Endothelial cell (in vitro differentiated cells): ENCODE measurements at places on chromosomes 1 and 21. TPM values are rescaled to one million over a fixed set of nuclear protein-coding genes. Genes with fewer than 3 reads are reported as not detected.
A peak's percentile ranks its signal among the peaks of the same experiment; 100 is the strongest.

- no peak for DNase-seq
Observed at GRCh38 chr1:185315445-185316071, 1.5 kb downstream of the IVNS1ABP start.

DNA sequence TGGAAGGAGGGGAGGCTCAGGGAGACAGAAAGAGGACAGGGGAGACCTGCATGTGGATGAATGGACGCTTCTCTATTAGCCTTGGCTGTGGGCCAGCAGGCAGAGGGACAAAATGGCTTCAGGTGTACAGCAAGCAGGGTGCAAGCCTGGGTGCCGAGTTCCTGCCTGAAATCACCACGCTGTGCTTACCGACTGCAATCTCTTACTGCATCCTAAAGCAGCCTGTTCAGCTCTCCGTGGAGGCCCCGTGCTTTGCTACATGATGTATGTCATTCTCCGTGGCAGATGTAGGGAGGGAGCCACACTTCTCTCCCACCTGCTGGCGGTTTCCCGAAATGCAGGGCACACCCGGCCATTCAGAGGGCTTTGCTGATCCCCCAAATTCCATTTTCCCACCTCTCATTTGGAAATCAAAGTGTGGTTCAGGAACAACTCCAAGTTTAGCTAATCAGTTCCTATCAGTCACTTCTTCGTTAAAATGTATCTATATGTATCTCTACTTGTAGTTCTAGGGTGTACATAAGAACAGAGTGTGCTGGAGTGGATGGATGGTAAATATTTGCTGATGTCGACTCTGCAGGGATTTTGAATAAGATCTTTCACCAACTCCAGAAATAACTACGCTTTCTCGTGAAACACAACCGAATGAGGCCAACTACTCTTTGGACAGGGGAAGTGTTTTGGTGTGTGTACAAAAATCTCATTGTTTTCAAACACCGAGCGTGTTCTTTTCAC lies 122.3 kb upstream of the BACE2 start:
- peak; percentile 45 for DNase-seq

- DNase-seq: no peak
Observed at GRCh38 chr1:51253691-51254090, 17.6 kb downstream of the RNF11 start.

The REN gene
- total RNA-seq: not detected
